Liver (tissue), 10 donors: ENCODE measurements at places on chromosomes 12 and 14. TPM values are rescaled to one million over a fixed set of nuclear protein-coding genes. Genes with fewer than 3 reads are reported as not detected.

DNA sequence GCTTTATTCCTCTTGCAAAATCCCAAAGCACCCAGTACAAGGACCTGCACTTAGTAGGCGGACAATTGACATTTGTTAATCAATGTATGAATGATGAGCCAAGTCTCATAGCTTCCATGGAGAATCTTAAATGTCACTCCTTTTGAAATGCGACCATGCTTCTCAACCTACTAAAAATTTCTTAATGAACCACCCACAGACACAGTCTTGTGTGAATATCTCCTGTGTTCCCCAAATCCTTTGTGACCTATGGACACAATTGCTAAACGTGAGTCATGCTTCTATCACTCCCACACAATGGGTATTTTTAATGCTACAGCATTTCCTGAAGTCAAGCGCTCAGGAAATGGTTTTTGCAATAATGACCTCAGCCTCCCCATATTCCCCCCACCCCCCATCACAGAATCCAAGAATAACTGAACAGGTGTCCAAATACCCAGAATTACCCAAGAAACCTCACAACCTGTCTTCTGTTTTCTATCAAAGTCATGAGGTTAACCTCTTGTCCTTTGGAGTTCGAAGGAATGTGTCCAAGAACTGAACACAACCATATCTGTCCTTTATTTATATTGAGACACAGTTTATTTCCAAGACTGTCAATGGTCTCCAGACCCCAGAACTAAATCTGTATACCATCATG is 163.6 kb upstream of the PLEKHG7 start:
- H3K4me1 ChIP-seq, result peaks cover 12% of the 10 kb centered on the region
- no peaks in the 10 kb centered on the region for H3K27me3 ChIP-seq
- no peak overlapping the region for H3K4me3 ChIP-seq
- no peak overlapping the region for H3K27ac ChIP-seq

DNA sequence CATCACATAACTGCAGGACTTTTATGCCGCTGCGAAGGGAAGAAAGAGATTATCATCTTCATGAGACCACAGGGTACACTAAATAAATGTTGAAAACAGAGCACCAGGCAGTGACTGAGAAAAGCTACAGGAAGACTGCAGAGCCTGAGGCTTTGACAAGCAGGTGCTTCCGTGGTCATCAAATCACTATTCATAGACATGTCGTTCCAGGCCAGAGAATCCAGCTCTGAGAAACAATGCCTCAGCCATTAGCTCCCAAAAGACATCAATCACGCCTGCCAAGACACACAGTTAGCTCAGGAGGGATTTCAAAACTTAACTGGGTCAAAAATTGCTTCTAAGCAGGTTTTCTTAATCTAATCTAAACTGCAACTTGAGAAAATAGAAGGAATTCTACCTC is 47.2 kb upstream of the GARIN6 start:
- no peak overlapping the region for H3K4me3 ChIP-seq
- no peak for DNase-seq
- H3K27ac ChIP-seq, result no peak overlapping the region
- H3K36me3 ChIP-seq, result no peaks in the 10 kb centered on the region
- H3K4me1 ChIP-seq, result no peaks in the 10 kb centered on the region

DNA sequence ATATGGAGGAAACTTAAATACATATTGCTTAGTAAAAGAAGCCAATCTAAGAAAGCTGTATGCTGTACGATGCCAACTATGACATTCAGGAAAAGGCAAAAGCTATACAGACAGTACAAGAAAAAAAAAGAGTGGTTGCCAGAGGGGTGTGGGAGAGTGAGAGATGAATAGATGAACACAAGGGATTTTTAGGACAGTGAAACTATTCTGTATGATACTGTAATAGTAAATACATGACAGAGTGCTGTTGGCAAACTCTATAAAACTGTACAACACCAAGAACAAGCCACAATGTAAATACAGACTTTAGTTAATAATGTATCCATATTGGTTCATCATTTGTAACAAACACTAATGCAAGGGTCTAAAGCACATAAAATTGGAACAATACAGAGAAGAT is 10.9 kb upstream of the MIPOL1 start:
- H3K27me3 ChIP-seq, result no peaks in the 10 kb centered on the region
- no peaks in the 10 kb centered on the region for H3K4me1 ChIP-seq
- no peak for DNase-seq
- H3K36me3 ChIP-seq, result no peaks in the 10 kb centered on the region
- no peak overlapping the region for H3K27ac ChIP-seq

DNA sequence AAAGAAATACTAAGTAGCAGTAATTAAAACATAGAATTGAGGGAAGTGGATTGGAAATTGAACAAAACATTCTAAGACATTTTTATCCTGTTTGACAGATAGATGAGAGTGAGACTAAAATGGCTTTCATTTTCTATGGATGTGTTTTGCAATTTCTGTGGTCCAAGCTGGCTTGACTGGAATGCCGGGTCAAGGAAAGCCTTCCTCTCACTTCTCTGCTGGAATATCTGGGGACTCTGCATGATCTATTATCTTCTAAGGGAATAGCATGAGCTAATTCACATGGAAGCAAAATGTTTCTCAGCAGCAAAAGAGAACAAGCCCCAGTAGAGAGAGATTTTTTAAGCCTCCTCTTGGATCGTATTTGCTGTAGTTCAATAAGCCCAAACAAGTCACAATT is 407.9 kb upstream of the ATXN7L3B start:
- no peak for DNase-seq
- no peaks in the 10 kb centered on the region for H3K4me1 ChIP-seq
- no peaks in the 10 kb centered on the region for H3K36me3 ChIP-seq
- H3K4me3 ChIP-seq, result no peak overlapping the region
- no peaks in the 10 kb centered on the region for H3K27me3 ChIP-seq

DNA sequence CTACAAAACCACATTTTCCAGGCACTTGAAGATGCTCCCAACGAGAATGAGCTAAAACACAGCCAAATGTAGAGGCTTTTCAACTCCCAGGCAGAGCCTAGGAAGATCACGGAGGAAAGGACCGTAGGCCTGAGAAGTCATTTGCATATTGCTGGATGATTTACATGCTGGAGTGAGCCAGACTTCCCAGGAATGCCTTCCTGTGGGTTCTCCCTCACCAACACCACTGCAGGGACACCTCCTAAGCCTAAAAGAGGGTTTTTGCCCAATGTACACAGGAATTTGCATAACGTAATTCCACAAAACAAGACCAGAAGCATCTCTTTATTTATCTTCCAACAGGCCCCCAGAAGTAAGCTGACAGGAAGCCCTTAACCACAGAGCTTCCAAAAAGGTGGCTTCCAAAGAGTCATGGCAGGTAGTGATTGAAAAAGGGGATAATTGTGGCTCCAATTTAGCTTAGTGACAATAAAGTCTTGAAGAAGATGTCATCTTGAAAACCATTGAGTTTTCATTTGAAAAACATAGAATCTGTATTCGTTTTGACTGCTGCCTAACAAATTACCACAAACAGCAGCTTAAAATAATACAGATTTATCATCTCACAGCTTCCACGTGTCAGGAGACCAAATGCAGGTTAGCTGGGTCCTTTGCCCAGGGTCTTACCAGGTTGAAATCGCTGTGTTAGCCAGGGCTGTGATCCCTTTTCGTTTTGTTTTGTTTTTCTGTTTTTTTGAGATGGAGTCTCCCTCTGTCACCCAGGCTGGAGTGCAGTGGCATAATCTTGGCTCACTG is 116.2 kb downstream of the EGLN3 start:
- H3K27me3 ChIP-seq, result no peaks in the 10 kb centered on the region
- H3K4me3 ChIP-seq, result no peak overlapping the region
- H3K36me3 ChIP-seq, result no peaks in the 10 kb centered on the region
- H3K4me1 ChIP-seq, result no peaks in the 10 kb centered on the region
- DNase-seq, result no peak

DNA sequence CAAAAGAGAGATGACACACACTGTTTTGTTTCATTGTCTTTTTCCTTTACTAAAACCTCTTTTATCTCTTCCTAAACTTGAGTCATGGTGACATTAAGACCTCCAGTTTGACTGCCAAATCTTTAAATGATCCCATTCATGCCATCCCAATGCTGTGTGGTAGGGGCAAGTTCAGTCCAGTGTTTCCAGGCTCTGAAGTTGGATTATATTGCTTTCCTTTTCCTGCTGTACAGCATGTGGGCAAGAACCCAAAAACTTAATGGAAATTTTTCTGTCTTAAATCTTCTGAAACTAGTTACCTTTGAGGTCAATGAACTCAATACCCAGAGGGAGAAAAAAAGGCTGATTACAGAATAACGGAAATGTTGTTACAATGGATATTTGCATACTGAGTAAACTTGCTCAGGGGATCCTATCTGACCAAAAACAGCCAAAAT is 187.1 kb upstream of the FAR2 start:
- no peaks in the 10 kb centered on the region for H3K36me3 ChIP-seq
- H3K4me1 ChIP-seq, result no peaks in the 10 kb centered on the region
- no peak overlapping the region for H3K27ac ChIP-seq
- DNase-seq, result no peak

The VAMP1 gene
- total RNA-seq, result 5.8 TPM

The NDRG2 gene
- total RNA-seq, result 107 TPM

GRCh38 chr12:54390176-54390667 is 5.7 kb upstream of the ZNF385A start:
- peaks cover 3% of the 10 kb centered on the region for H3K4me1 ChIP-seq
- peaks cover 13% of the 10 kb centered on the region for H3K36me3 ChIP-seq
- DNase-seq, result no peak
- no peaks in the 10 kb centered on the region for H3K27me3 ChIP-seq
- no peak overlapping the region for H3K4me3 ChIP-seq
- no peak overlapping the region for H3K27ac ChIP-seq

The EEF1AKMT3 gene
- total RNA-seq, result 6.4 TPM

DNA sequence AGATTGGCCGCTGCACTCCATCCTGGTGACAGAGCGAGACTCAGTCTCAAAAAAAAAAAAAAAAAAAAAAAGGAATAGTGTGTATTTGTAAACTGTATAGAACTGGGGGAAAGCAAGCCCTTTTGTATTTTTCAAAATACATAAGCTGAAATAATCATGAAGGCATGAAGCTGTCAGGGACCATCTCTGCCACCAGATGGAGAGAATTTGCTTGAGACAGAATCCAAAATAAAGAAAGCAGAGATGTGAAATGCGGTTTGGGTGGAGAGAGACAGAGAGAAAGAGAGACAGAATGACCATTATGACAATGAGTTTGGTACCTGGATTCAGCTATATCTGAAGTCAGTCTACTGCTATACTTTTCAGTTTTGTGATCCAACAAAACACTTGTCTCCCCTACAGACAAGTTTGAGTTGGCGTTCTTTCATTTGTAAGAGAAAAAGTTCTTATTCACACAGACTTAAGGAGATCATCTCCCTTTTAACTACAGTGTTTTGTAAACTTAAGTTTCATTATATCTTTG is 155.7 kb upstream of the LRIG3 start:
- H3K4me3 ChIP-seq, result no peak overlapping the region
- H3K4me1 ChIP-seq, result no peaks in the 10 kb centered on the region
- DNase-seq, result no peak
- H3K27ac ChIP-seq, result no peak overlapping the region
- H3K27me3 ChIP-seq, result no peaks in the 10 kb centered on the region
- H3K36me3 ChIP-seq, result no peaks in the 10 kb centered on the region

DNA sequence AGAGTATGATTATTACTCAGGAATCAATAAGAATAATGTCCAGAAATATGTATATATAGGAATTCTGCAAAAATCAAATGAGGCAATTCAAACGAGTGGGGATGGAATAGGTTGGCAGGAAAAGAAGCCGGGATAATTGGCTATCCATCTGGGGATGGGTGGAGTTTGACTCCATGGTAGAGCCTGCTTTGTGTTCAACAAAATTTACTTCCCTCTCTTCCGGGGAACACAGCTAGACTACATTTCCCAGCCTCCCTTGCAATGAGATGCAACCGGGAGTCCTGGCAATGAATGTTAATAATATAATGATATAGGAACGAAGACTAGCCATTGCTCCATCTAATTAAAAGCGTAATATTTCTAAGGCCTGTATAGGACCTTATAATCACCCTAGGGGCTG is 146.6 kb downstream of the EFCAB11 start:
- no peaks in the 10 kb centered on the region for H3K36me3 ChIP-seq
- H3K27ac ChIP-seq, result no peak overlapping the region
- H3K27me3 ChIP-seq, result no peaks in the 10 kb centered on the region

DNA sequence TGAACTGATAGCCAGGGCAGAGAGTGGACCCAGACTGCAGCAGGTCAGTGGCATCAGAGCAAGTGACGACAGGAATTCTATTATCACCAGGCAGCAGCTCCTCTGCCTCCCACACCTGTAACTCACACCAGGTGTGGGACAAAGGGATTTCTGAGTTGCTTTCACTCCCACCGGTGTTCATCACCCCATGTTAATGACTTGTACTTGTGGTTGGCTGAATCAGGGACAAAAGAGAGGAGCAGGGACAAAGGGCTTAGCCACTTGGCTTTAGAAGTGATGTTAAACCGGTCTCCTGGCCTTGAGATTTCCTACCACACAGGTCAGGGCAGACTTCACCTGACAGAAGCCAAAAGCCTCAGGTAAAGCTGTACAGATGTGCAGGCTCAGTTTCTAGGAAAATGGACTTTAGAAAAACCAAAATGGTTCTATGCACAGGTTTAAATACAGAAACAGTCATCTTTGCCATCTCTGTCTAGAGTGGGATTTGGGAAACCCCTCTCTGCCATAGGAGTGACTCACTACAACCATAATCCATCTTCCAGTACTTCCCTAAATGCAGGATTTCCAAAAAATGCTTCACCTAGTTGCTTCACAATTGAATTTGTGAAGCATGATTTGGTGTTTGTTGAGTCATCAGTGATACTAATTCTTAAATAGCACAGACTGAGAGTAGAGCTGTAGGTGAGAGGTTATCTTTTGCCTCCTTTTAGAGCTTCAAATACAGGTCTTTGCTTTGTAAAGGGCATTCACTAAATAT is 158.5 kb downstream of the PRKCH start:
- DNase-seq, result no peak
- no peaks in the 10 kb centered on the region for H3K27me3 ChIP-seq
- peaks cover 4% of the 10 kb centered on the region for H3K4me1 ChIP-seq
- H3K27ac ChIP-seq, result peak overlapping the region; percentile 82
- H3K4me3 ChIP-seq, result no peak overlapping the region

The TAS2R31 gene
- 7.4 TPM for total RNA-seq

The RNASE4 gene
- 129 TPM for total RNA-seq

- H3K27me3 ChIP-seq, result no peaks in the 10 kb centered on the region
- H3K4me3 ChIP-seq, result no peak overlapping the region
- H3K36me3 ChIP-seq, result no peaks in the 10 kb centered on the region
- no peak for DNase-seq
Observed at GRCh38 chr12:21239866-21240265, 94.9 kb downstream of the SLCO1A2 start.

The SNRNP35 gene
- 12.7 TPM for total RNA-seq

DNA sequence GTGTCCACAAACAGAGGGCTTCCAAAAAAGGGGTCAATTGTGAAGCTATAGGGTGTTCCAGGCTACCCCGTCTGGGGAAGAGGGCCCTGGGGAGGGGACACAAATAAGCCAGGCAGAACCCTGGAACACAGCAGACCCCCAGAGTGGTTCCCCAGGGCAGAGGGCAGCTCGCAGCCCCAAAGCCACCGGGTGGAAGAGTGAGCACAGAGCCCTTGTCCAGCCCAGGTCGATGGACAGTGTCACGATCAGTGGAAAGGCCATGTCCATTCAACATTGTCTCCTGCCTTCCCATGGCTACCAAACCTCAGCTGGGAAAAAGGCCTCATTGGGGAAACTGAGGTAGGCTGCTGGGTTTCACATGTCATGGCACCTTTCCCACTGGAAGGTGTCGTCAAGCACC is 131.4 kb downstream of the DICER1 start:
- no peaks in the 10 kb centered on the region for H3K36me3 ChIP-seq
- H3K27me3 ChIP-seq, result no peaks in the 10 kb centered on the region
- H3K27ac ChIP-seq, result no peak overlapping the region
- H3K4me3 ChIP-seq, result no peak overlapping the region
